ENCODE measurements at places on chromosomes 16 and 17. TPM values are rescaled to one million over a fixed set of nuclear protein-coding genes. Genes with fewer than 3 reads are reported as not detected.

Gene PGAP3
- polyA plus RNA-seq = 21.5 TPM

Gene ARL5C
- not detected for polyA plus RNA-seq

Gene UBE2I
- 48.2 TPM for polyA plus RNA-seq

Gene CIBAR2
- polyA plus RNA-seq = 1.5 TPM

Gene AHSP
- polyA plus RNA-seq = not detected

Gene TBC1D26
- not detected for polyA plus RNA-seq

Data from stomach (tissue), 19 donors.